Tongue (tissue), 3 donors: ENCODE measurements at places on chromosomes 1 and 21. TPM values are rescaled to one million over a fixed set of nuclear protein-coding genes. Genes with fewer than 3 reads are reported as not detected.
A peak's percentile ranks its signal among the peaks of the same experiment; 100 is the strongest.

DNA sequence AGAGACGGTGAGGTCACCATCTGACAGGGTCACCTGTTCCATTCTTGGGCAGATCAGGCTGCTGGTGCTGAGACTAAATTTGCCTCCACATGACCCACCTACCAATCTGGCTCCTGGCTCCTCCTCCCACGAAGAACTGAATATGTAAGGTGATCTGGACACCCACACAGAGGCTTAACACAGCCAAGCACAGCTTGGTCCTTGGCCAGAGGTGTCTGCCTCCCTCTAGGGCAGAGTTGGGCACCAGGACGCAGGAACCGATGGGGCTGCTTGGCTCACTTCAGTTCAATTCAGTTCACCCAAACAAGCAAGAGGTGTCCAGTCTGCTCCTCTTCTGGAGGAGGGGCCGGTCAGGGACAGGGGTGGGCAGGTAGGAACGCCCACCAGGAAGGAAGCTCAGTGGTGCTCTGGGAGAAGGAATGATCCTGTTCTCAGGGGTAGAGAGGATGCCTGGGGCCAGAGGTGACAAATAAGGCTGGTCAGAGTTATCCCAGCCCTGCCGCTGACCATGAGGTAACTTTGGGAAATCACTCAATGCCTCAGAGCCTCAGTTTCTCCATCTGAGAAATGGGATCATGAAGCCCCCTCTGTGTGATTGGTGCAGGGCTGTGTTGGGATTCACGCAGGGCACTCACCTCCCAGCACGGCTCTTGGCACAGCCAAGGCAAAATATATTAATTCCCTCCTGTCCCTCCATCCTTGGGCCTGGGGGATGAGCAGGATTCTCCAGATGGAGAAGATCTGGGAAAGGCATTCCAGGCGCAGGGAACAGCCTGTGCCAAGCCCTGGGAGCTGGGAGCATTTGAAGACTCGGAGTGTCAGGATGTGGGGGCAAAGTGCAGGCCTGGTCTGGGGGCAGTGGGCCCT lies 284.5 kb downstream of the PTPRU start:
- peak; percentile 45 for DNase-seq

GRCh38 chr1:8671306-8671917 lies 146.0 kb downstream of the RERE start:
- peak; percentile 80 for DNase-seq

DNA sequence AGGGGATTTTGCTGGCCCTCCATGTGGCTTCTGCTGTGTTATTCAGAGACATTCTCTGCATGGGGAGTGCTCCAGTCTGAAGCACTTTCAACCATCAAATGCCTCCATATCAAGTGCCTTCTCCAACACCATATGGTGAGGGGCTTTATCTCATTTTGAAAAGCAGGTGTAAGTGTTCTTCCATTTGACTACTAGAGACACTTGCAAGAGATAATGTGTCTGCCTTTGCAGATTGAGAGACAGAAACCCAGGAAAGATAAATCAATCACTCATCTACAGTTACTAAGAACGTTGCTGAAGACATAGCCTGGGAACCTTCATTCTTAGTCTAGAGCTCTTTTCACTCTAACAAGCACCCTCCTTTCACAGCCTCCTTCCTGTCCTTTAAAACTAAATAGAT lies 29.5 kb upstream of the REG4 start:
- no peak for DNase-seq

- no peak for DNase-seq
Measured at GRCh38 chr1:60547821-60548220, 474.3 kb upstream of the C1orf87 start.

GRCh38 chr1:6083801-6084446 lies 38.2 kb downstream of the KCNAB2 start:
- peak; percentile 60 for DNase-seq

GRCh38 chr1:157170677-157171515 lies 32.7 kb upstream of the ETV3 start:
- peak; percentile 28 for DNase-seq

- DNase-seq = no peak
Measured at GRCh38 chr1:245666412-245666811, 511.6 kb downstream of the KIF26B start.

GRCh38 chr1:80531182-80531581 lies 1269.6 kb upstream of the ADGRL2 start:
- no peak for DNase-seq

GRCh38 chr1:233615571-233615970 lies 1.7 kb downstream of the KCNK1 start:
- no peak for DNase-seq

DNA sequence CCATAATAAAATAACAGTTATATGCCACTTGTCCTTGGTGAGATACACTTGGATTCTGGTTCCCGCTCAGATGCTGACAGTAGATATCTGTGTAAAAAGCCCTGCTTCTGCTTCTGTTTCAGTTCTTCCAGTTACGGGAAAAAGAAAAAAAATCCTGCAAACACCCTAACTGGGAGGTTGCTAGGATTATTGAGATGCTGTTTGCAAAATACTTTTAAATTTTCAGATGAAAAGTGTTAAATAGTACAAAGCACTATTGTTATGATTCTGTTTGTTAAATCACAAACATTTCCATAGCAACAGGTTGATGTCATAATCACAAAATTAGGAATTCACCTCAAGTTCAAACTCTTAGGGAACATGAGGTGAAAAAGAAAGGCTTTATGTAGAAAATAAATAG lies 232.3 kb downstream of the HMCN1 start:
- peak; percentile 39 for DNase-seq

GRCh38 chr21:30223596-30223995 lies 7.7 kb upstream of the CLDN8 start:
- DNase-seq = no peak

DNA sequence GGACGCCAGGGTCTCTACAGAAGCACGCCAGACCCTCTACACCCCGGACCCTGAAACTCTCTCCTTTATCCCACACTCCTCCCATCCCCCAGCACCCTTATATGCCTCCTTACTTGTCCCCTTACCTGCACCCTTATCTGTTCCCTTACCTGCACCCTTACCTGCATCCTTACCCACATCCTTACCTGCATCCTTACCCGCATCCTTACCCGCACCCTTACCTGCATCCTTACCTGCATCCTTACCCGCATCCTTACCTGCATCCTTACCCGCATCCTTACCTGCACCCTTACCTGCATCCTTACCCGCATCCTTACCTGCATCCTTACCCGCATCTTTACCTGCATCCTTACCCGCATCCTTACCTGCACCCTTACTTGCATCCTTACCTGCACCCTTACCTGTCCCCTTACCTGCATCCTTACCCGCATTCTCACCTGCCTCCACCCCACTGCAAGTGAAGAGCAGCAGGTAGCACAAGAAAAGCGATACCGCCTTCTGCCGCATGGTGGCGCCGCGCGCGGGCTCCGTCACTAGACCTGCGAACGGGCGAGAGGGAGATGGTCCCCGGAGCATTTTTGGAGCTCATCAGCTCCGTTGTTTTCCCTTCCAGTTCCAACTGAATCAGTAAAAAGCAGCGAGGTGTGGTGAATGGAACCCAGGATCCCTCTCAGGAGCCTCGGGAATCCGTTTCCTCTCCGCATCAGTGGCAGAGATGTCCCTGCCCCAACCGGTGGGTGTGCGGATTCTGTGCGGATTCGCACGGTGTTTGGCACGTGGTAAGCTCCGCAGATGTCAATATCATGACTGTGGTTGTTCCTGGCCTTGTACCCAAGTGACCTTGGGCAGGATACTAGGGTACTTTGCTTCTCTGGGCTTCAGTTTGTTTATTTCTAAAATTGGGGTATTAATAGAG lies 2.9 kb downstream of the IFI6 start:
- DNase-seq = peak; percentile 78

GRCh38 chr1:16464917-16465625 lies 24.5 kb downstream of the NECAP2 start:
- no peak for DNase-seq

- DNase-seq = no peak
Measured at GRCh38 chr1:51346086-51346942, 16.0 kb upstream of the TTC39A start.

- DNase-seq = peak; percentile 95
Measured at GRCh38 chr1:172398970-172399755, 21.3 kb upstream of the C1orf105 start.

DNA sequence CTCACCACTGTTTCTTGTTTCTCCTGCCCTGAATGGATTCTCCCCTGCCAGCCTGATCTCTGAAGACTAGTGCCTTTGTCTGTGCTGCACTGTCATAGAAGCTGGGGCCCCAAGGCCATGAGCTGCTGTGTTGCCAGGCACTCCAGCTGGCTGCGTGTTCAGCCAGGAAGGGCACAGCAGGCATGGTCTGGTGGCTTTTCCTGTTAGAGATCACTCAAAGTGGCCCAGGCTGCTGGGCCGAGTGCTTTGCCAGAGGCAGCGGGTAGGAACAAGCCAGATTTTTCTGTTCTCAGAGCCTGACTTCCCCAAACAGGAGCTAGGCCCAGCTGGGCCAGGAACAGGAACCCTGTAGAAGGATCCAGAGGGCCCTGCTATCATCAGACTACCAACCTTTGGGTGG lies 5.2 kb downstream of the ADPRS start:
- DNase-seq = no peak

DNA sequence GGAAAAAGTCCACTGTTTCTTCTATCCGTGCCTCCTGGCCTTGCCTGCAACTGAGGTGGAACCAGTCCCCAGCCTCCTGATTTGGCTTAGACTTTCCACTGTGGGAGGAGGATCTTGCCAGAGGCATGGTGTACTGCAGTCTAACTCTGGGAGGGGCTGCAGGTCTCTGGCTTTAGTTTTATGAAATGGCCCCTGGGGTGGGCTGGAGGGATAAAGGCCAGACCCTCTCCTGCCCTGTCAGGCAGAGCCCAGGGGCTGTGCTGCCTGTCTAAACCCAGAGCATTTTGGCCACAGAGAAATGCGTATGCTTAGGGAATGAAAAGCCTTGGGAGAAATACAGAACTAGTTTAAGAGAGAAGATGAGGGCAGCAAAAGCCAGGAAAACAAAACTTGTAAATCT lies 73.0 kb downstream of the ABCA4 start:
- DNase-seq = no peak

DNA sequence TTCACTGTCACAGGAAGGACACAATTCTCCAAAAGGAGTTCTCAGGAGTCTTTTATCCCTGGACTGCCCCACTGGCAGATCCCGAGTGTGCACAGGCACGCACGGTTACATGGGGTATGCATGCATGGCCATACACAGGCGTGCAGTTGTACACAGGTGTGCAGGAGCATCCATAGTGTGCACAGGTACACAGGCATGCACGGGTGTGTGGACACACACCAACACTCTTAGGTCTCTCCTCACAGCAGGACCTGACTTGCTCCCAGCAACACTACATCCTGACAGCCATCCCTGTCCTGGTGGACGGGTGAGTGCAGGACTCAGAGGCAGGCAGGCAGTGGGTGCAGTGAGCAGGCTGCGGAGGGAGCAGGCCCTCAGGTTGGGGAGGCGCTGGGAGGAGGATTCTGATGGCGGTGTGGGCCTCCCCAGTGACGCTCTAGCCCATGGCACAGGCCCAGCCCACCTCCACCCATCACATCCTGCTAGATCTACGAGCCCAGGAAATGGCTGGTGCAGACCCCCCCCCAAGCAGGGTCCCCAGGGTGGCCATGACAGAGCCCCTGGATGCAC lies 28.4 kb downstream of the SLC19A1 start:
- no peak for DNase-seq

- no peak for DNase-seq
Measured at GRCh38 chr1:116573431-116574095, 2.7 kb upstream of the CD58 start.

GRCh38 chr1:23931491-23931880 lies 18.3 kb upstream of the CNR2 start:
- peak; percentile 43 for DNase-seq

- DNase-seq = no peak
Measured at GRCh38 chr1:55816456-55817426, 601.6 kb upstream of the USP24 start.

The F3 gene
- total RNA-seq = 15.3 TPM

The RAB29 gene
- total RNA-seq = 5.9 TPM

The TTLL7 gene
- 44.2 TPM for total RNA-seq

The CYP2J2 gene
- 24.1 TPM for total RNA-seq

The ZNF593OS gene
- total RNA-seq = not detected

The LYPD8 gene
- total RNA-seq = not detected
